CD4-positive, alpha-beta T cell treated with Interleukin-10 for 1 hour (primary cell): ENCODE measurements at places on chromosomes 6 and 20.

DNA sequence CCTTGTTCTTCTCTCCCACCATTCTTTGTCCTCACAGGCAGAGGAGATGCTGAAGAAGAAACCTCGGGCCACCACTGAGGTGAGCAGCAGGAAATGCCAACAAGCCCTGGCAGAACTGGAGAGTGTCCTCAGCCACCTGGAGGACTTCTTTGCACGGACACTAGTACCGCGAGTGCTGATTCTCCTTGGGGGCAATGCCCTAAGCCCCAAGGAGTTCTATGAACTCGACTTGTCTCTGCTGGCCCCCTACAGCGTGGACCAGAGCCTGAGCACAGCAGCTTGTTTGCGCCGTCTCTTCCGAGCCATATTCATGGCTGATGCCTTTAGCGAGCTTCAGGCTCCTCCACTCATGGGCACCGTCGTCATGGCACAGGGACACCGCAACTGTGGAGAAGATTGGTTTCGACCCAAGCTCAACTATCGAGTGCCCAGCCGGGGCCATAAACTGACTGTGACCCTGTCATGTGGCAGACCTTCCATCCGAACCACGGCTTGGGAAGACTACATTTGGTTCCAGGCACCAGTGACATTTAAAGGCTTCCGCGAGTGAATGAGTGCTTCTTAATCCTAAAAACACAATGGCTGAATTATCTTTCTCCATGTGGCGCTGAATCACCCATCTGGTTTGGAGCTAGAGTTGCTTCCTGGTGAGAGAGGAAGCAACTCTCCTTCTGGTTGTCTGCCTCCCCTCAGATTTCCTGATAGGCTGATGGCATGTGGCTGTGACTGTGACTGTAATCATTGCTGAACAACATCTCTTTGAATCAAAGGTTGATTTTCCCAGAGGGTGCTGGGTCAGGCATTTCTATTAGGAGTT lies 4.6 kb downstream of the MAD2L1BP start:
- DNase-seq: no peak

DNA sequence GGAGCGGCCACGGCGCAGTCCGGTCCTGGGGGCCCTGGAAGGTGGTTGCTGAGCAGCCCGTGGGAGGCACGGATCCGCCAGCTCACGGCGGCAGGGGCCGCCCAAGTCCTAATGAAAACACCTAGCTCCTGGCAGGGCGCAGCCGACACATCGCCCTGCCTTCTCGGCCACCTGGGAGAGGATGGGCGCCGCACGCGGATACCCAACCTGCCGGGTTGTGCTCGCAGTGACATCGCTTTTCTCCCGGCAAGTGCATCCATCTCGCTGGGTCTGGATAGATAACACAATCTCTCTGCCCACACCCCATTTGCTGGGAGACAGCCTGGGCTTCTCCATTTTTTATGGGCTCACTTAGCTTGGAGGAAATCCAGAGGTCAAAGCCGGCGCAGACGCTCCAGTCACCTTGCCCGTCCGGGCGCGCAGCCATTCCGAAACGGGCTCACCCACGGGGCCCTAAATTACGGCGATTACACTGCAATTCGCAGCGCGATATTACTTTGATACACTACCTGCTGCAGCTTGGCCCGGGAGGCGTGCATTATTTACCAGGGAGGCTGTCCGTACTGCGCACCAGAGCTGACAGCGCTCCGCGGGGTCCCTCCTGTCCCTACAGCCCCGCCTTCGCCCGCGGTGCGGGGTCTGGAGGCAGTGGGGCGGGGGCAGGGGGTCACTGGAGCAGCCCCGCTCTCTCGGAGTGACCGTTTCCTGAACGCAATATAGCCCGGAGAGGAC lies 36.2 kb upstream of the CCDC167 start:
- no peak for DNase-seq

- DNase-seq: no peak
Observed at GRCh38 chr6:111823012-111823411, 50.2 kb downstream of the FYN start.

DNA sequence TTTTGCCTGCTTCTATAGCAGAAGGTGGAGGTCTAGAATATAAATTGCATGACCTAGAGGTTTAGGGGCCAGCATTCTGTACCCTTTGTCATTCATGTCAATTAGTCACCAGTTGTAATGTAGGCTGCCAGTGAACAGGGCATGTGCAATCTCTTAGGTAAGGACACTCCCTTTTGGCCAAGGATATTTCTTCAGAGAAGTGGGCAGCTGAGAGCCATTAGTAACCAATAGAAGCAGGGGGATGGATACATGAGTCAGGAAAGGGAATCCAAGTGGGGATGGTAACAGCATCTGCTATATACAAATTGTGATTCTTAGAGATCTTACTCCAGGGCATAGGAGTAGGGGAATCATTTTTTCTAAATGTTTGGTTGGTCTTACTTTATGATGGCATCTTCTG lies 494.2 kb upstream of the JAG1 start:
- no peak for DNase-seq

- no peak for DNase-seq
Observed at GRCh38 chr20:621125-621756, 11.1 kb upstream of the TCF15 start.

DNA sequence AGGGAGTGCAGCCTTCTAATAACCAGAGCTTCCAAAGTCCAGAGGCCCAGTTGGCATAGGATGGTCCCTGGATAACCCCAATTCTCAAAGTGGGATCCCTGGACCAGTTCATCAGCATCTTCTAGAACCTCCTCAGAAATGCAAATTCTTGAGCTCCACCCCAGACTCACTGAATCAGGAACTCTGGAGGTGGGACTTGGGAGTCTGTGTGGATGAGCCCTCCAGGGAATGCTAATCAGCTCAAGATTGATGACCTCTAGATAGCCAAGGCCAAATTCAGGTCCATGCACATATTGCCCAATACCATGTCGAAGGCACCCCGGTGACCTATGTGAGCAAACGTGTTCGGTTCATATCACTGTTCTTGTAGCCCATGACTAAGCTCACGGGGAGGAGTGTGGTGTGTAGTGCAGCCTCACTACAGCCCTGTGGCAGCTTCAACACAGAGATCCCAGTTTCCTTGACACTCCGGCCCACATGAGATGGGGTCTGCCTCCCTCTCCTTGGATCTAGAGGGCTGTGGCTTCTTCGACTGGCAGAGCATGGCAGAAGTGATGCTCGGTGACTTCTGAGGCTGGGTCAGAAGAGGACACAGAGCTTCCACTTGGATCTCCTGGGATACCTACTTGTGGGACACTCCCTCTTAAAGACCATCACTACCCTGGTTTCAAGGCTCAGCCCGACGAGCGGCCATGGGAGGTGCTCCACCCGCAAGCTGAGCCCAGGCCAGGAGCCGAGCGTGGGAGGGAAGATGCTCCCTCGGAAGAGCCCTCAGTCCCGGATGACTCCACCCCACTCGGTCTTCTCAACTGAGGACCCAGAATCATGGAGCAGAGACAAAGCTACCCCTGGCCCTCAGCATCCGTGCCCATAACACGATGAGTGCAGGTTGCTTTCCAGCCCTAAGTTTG lies 151.1 kb upstream of the CST7 start:
- no peak for DNase-seq

- no peak for DNase-seq
Observed at GRCh38 chr6:163738304-163738703, 323.8 kb downstream of the QKI start.

DNA sequence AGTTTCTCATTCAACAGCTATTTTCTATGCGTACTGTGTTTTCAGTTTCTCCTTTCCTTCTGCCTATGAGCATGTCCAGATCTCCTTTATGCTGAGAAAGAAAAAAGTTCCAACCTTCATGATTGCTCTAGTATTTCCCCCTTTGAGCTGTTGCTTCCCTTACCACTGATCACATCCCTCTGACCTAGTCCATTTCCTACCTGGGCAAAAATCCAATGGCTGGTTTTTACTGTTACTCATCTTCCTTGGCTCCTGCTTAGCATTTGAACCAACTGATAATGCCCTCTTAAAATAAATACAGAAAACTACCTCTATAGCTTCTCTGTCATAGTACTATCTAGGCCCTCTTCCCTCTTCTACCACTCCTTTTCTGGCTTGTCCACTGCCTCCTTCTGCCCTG lies 6.0 kb downstream of the RFX6 start:
- DNase-seq: no peak

DNA sequence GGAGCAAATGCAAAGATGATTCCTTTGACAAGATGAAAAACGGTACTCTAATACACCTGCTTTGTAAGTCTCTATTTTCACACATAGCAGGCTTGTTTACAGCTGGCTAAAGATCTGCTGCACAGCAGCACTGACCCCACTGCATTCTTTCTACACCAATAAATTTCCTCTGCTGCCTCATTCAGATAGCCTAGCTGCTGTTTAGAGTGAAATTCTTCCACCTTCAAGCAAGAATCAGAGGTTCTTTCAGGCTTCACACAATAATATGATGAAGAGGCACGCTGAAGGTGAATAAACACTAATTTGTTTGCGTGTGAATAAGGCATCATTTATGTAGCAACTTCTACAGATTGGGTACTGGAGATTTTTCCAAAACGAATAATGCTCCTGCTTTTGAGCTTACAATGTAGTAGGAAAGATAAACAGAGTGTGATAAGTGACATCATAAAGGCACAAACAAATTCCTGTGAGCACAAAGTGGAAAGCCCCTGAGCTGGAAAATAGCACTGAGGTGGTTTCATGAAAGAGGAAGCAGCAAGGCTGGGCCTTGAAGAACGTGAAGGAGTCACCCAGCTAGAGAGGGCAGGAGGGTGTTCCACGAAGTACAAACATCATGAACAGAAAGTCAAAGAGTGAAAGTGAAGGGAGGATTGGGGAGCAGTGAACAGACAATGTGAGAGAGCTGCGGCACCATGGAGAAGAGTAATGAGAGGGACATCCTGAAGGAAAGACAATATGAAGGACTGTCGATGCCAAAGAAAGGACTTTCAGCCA lies 543.4 kb downstream of the CD83 start:
- DNase-seq: peak; percentile 47

GRCh38 chr6:131947986-131948661 lies 3.0 kb downstream of the CCN2 start:
- DNase-seq: no peak

GRCh38 chr6:53725791-53726575 lies 60.4 kb upstream of the KLHL31 start:
- peak; percentile 71 for DNase-seq

DNA sequence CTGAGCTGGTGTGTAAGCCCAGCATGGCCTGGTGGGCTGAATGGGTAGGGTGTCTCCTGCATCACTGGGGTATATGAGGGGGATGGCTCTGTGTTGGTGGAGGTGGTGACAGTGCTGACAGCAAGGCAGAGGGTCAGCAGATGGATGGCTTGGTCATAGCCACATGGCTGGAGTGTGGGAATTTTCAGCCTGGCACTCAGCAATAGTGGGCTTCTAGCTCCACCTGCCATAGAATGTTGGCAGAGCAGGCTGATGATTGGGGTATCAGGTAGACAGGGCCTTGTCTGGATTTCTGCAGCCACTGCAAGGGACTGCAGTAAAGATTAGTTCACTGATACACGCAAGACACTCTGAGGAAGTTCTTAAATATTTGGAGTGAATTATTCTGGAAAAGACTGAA lies 137.5 kb upstream of the BACH2 start:
- DNase-seq: no peak

DNA sequence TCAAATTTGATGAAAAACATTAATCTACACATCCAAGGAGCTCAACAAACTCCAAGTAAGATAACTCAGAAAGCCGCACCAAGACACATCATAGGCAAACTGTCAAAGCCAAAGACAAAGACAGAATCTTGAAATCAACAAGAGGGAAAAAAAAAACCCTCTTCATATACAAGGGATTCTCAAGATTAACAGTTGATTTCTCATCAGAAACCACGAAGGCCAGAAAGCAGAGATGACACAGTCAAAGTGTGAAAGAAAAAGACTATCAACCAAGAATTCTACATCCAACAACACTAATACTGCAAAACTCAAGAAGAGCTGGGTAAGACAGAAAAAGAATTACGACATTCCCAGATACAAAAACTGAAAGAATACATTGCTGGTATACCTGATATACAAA lies 73.8 kb downstream of the CDK19 start:
- no peak for DNase-seq

GRCh38 chr20:44411020-44411756 lies 55.7 kb downstream of the HNF4A start:
- DNase-seq: no peak

DNA sequence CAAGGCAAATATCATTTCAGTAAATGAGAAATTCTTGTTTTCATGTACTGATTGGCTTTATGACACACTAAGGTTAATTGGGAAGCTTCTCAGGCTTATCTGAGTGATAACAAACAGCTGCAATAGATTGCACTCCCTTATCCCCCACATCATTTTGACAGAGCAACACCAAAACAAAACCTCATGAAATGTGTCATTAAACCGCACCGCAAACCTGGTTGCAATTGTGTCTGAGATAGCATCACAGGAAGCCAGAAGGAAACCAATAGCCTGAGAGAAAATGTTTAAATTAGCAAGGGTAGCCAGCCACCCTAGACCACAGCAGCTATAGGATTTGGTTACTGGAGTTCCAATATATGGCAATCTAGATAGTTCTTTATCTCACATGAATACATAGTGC lies 31.6 kb upstream of the LAMA4 start:
- peak; percentile 55 for DNase-seq

GRCh38 chr6:163366288-163366687 lies 48.2 kb upstream of the QKI start:
- no peak for DNase-seq

GRCh38 chr6:20790032-20790791 lies 256.0 kb downstream of the CDKAL1 start:
- DNase-seq: no peak

DNA sequence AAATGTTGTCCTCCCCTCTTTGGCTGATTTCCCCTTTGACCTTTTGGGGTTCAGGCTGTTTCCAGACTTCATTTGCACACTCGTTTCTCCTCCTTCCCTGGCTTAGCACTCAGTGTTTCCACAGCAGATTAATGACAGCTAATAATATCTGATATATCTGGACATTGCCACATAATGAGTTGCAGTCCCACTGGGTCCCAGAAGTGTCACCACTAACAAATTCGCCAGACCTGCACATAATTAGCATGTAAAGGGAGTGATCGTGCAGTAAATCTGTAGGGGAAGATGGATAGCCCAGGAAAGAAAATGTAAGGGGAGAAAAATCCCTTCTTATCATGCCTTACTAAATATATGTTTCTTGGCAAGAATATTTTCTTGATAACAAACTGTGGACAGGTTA lies 922.1 kb downstream of the TFAP2A start:
- no peak for DNase-seq

- no peak for DNase-seq
Observed at GRCh38 chr20:21326700-21327099, 23.6 kb downstream of the XRN2 start.

GRCh38 chr6:3259491-3259958 lies 778 bp downstream of the PSMG4 start:
- peak; percentile 28 for DNase-seq

GRCh38 chr20:17437251-17437650 lies 93.9 kb downstream of the BFSP1 start:
- DNase-seq: no peak
